OCI-LY7 (cell line): ENCODE measurements at places on chromosomes 7 and 10. TPM values are rescaled to one million over a fixed set of nuclear protein-coding genes. Genes with fewer than 3 reads are reported as not detected.

Gene RARRES2
- not detected in 2 replicates for total RNA-seq

Gene GNGT1
- not detected in 2 replicates for total RNA-seq

- DNase-seq: no peak
Measured at GRCh38 chr10:47423476-47423875, 39.4 kb upstream of the ZNF488 start.

- no peak for DNase-seq
Measured at GRCh38 chr7:124801330-124801895, 35.8 kb upstream of the GPR37 start.

DNA sequence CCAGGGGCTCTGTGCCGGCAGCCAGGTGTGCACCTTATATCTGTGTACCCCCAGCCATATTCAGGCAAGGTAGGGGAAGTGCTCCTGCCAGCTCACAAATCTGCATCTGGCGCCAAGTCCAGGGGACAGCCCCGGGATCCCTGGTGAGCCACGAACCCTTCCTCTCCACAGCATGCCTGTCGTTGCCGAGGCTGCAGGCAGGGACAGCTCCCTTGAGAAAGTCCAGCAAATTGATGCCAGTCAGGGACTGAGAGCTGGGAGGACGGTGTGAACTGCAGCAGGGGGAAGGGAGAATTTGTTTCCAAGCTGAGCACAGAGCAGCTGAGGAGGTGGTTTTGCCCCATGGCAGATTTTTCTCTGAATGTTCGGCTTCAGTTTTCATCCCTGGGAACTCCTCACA, 919 bp downstream of the PLA2G12B start:
- DNase-seq: no peak
